ENCODE measurements at places on chromosomes 1 and 21.

DNA sequence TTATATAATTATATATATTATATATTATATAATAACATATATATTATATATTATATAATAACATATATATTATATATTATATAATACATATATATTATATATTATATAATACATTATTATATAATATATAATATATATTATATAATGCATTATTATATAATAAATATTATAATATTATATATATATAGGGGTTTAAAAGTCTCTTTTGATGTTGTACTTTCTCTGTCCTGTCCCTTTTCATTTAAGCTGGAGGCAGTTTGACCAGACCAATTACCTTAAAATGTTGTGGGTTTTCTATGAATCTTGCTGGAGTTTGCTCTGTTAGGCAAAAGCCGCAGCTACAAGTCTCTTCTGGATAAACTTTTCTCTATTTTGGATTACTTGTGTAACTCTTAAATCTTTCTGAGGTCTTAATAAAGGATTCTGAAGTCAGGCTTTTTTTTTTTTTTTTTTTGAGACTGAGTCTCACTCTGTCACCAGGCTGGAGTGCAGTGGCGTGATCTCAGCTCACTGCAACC lies 22.2 kb upstream of the KIF1B start:
- DNase-seq, result no peak

DNA sequence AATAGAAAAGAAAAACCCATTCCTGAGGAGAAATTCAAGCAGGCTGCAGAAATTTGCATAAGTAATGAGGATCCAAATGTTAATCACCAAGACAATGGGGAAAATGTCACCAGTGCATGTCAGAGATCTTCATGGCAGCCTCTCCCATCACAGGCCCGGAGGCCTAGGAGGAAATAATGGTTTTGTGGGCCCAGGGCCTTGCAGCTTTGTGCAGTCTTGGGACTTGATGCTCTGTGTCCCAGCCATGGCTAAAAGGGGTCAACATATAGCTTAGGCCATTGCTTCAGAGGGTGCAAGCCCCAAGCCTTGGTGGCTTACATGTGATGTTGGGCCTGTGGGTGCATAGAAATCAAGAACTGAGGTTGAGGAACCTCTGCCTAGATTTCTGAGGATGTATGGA lies 22.7 kb downstream of the RAB3GAP2 start:
- no peak for DNase-seq

DNA sequence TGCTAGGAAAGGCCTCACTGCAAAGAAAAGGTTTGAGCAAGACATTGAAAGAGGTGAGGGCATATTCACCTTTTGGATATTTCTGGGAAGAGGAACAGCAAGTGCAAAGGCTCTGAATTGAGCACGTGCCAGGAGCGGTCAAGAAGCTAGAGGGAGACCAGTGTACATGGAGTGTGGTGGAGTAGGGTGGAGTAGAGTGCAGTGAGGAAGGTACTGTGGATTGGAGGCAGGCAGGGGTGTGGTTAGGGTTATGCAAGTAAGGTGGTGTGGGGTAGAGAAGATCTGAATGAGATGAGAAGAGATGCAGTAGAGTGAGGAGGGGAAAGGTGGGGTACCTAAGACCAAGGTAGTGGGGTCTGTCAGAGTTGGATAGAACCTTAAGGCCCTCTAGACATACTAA lies 119.6 kb downstream of the OMA1 start:
- no peak for DNase-seq

GRCh38 chr1:5944154-5944842 lies 47.9 kb downstream of the NPHP4 start:
- no peak for DNase-seq

GRCh38 chr1:25148673-25149300 lies 83.5 kb downstream of the SYF2 start:
- DNase-seq, result peak; percentile 28

- DNase-seq, result no peak
Measured at GRCh38 chr1:7989762-7990428, 28.4 kb downstream of the PARK7 start.

- no peak for DNase-seq
Measured at GRCh38 chr1:175331891-175332290, 139.3 kb upstream of the KIAA0040 start.

DNA sequence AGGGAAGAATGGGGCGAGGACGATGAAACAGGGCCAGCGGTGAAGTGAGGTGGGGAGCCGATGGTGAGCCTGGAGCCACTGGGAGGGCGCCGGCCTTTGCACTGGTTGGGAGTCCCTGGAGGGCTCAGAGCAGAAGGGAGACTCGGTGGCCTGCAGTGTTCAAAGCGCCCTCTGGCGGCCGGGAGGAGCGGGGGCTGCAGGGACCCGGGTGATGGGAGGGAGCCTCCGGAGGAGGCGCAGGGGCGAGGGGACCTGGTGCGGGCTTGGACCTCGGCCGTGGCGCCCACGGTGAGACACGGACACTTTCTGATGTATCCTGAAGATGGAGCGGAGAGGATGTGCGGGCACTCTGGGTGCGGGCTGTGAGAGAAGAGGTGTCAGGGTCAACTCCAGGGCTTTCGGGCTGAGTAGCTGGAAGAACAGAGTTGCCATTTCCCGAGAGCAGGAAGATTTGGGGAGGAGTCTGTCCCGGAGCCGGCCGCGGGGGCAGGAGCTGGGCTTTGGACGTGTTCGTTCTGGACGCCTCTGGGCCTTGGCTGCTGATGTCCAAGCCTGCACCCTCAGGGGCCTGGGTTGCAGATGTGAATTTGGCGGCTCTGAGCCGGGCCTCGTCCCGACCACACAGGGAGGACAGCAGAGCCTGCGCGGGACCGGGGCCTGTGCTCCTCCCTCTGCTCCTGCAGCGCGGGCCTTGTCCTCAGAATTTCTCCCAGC lies 29.7 kb downstream of the HEYL start:
- DNase-seq, result peak; percentile 86

DNA sequence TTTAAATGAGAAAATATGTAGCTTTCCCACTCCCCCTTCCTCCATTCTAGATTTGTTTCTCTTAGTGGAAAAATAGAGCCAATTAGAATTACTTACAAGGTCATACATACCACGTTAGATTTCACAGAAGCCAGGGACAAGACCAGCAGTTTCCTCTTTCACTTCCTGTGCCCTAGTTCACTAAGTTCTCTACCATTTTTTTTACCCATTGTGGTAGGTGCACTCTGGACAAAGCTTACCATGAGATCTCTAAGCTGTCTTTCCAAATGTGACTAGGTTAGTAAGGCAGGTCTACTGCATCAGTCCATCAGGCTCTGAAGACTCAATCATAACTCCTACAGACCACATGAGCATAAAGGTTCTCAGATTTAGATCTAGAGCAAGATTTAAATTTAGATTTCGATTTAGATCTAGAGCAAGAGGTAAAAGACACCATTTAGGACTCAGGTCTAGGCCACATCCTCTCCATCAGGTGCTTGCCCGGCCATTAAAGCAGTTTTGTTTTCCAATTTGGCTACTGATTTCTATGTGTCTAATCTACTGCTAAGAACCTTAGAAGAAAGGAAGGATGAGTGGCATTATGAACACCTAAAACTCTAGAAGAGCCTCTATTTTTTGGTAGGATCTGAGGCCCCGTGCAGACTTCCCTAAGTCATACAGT lies 235.3 kb downstream of the FAF1 start:
- no peak for DNase-seq

DNA sequence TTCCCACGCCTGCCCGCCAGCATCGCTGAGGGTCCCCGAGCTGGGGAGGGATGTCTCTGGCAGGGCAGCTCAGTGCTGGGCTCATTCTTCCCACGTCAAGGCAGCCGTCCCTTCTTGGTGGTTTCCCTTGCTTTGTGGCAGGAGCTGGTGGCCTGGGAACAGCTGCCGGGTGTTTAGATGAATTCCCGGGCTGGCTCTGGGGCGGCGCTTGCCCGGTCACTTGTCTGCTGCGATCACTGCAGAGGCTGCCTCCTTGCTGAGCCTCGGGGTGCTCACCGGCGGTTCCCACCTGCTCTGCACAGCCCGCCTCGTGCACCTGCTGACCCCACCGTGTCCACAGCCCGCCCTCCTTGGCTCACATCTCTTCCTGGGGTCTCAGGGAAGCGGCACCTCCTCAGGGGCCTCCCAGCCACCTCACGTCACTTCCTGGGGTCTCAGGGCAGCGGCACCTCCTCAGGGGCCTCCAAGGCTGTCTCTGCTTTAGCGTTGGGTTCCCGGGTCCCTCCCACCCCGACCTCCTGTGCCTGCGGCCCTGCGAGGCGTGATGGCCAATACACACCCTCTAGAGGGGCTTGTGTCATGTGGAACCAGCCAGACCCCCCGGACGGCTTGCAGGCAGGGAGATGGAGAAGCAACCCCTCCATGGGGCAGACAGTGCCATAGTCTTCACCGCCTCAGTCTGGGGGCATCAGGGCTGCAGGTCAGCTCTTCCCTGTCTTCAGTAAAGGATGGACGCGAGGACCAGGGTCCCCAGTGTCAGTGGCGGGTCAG lies 13.5 kb downstream of the COL18A1 start:
- no peak for DNase-seq

GRCh38 chr1:151773702-151774101 lies 10.4 kb upstream of the MRPL9 start:
- DNase-seq, result no peak

GRCh38 chr1:114075105-114075504 lies 78.6 kb downstream of the SYT6 start:
- DNase-seq, result no peak

DNA sequence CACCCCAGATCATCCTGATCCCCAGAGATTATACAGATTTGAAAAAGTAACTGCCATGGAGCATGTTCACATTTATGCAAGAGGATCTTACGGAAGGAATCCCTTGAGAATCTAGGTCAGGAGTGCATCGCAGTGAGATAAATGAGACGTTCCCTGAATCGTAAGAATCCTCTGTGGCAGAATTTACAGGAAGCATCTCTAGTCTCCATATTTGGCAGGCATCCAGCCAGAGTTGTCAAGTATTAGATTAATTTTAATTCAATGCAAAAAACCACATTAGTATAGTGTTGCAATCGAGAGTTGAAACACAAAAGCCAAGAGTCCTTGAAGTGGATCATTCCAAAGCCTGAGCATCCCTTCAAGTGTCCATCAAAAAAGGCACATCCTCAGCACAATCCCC lies 100.8 kb downstream of the RRAGC start:
- DNase-seq, result no peak

DNA sequence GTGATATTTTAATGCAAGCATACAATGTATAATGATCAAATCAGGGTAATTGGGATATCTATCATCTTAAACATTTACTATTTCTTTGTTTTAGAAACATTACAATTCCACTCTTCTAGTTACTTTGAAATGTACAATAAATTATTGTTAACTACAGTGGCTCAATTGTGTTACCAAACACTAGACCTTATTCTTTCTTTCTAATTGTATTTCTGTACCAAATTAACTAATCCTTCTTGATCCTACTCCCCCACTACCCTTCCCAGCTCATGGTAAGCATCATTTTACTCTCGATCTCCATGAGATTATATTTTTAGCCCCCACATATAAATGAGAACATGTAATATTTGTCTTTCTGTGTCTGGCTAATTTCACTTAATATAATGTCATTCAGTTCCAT lies 95.0 kb upstream of the MROH9 start:
- no peak for DNase-seq

DNA sequence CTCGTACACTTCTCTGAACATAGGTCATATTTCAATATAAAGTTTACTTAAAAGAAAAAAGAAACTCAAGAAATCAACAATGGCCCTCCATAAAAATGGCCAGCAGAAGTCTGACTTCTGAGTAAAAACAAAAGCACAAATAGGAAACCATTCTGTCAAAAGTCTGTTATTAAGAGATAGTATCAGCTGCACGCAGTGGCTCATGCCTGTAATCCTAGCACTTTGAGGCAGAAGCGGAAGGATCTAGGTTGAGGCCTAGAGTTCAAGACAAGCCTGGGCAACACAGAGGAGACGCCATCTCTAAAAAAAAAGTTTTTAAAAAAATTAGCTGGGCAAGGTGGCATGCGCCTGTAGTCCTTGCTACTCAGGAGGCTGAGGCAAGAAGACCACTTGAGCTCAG lies 67.3 kb downstream of the PUM1 start:
- DNase-seq, result no peak

- DNase-seq, result no peak
Measured at GRCh38 chr1:99176753-99177152, 87.5 kb upstream of the PLPPR4 start.

DNA sequence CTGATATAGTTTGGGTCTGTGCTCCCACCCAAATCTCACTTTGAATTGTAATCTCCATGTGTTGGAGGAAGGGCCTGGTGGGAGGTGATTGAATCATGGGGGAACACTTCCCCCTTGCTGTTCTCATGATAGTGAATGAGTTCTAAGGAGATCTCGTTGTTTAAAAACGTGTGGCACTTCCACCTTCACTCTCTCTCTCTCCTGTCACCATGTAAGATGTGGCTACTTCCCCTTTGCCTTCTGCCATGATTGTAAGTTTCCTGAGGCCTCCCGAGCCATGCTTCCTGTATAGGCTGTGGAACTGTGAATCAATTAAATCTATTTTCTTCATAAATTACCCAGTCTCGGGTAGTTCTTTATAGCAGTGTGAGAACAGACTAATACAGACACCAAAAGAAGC lies 40.4 kb downstream of the FRRS1 start:
- no peak for DNase-seq

GRCh38 chr1:18100491-18101063 lies 7.0 kb upstream of the IGSF21 start:
- DNase-seq, result peak; percentile 65

- DNase-seq, result peak; percentile 14
Measured at GRCh38 chr1:238254935-238255334, 364.2 kb upstream of the ZP4 start.

DNA sequence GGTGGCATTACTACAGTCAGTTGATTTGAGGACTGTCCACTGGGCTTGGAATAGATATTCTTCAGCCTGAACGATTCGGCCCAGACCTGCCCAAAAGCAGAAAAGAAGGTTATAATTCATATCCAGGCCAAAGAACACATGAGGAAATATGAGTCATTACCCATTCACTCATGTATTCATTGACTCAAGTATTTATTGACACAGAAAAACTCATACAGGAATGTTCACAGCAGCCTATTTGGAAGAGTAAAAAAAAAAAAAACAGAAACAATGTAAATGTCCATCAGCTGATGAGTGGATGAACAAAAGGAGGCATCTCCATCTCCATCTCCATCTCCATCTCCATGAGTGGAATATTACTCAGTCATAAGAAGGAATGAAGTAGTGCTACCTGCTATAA lies 15.9 kb downstream of the ZMYND12 start:
- no peak for DNase-seq

- no peak for DNase-seq
Measured at GRCh38 chr21:44618909-44619308, 7.0 kb downstream of the KRTAP10-8 start.

DNA sequence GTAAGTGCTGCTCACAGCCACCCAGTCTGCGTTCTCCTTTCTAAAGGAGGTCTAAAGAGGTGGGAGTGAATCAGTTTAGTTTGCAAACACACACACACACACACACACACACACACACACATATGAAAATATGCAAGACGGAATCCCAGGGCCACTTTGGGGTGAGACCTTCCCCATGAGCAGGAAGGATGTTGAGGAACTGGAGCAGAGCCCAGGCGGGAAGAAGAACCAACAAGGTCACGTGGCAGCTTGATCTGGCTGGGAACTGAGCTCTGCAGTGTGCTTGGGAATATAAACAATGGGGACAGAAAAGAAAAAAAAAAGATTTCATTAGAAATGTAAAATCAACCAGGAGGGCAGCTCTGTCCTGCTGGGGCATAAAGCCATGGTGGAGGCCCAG lies 32.6 kb downstream of the OR2G3 start:
- DNase-seq, result no peak

Data from neural progenitor cell (in vitro differentiated cells).